BJ (cell line): ENCODE measurements at places on chromosomes 7 and 10.

- DNase-seq: no peak
Observed at GRCh38 chr7:90709501-90710465, 113.7 kb downstream of the CDK14 start.

DNA sequence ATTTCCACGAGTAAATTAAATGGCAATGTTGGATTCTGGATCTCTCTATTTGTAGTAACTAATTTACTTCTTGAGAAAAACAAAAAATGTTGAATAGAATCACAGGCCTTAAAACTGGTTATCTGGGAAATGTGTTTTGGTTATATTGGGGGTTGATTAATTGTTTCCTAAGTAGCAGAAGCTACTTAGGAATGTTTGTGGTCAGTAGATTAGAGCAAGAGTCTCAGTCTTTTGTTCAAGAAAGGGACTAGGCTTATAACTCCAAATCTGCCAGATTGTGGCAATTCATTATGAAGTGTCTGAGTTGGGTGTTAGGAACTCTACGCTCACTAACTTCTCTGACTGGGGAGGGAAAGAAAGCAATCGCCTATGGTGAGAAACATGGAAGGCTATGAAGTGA, 244.3 kb upstream of the PHYHIPL start:
- DNase-seq: no peak

DNA sequence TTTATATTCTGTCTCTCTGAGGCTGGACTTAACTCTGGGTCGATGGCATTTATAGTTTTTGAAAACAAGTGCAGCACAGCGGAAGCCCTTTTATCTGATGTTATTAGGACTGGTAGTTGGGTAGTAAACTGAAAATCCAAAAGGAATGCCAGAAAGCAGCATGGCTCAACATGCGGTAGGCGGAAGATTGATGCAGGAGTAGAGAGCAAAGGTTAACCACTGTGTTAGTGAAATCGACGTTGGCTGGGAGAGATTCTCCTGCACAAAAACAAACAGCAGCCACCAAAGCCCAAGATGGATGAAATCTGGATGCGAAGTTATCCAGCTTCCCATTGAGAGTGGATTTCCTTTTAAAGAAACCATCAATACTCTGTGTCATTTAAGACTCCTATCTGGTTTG, 54.5 kb upstream of the EMX2 start:
- DNase-seq: no peak

- no peak for DNase-seq
Observed at GRCh38 chr10:124072106-124072505, 21.3 kb downstream of the CHST15 start.

GRCh38 chr7:135317676-135318325, 84.2 kb downstream of the STRA8 start:
- DNase-seq: no peak

GRCh38 chr7:139034855-139035585, 822 bp downstream of the ZC3HAV1L start:
- no peak for DNase-seq

- no peak for DNase-seq
Observed at GRCh38 chr10:70666960-70667798, 5.1 kb upstream of the ADAMTS14 start.

DNA sequence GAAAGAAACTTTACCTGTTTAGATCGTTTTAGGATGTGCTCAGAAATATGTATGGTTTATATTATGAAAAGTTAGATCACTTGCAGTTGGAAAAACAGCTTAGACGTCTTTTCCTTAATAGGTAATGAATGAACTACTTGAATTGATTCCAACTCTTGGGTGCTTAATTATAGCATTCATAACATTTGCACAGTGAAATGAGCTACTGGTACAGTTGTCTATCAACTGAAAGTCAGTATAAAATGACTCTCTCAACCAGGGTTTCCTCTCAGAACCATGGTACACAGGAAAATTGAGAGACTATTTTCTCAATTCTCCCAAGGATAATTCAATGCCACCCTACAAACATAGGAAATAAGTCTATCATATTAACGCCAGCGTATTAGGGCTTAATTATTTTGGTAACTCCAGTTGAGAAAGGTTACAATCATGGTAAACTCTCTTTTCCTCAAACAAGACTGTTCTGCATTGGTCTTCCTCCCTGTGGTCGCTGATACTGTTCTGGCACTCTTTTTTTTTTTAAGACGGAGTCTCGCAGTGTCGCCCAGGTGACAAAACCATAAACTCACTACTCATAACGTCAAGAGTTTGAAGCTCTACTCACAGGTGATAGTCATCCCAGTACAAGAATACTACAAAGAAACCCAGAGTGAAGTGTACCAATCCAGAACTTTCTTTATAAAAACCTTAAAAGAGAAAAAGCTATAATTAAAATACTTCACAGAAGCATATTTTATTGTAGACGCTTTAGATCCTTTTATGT, 2.0 kb downstream of the ANLN start:
- no peak for DNase-seq

- no peak for DNase-seq
Observed at GRCh38 chr7:154698726-154699291, 304.1 kb downstream of the PAXIP1 start.

GRCh38 chr10:114767101-114767985, 54.2 kb upstream of the FHIP2A start:
- DNase-seq: no peak

- DNase-seq: no peak
Observed at GRCh38 chr7:31493714-31494181, 20.1 kb upstream of the ITPRID1 start.

DNA sequence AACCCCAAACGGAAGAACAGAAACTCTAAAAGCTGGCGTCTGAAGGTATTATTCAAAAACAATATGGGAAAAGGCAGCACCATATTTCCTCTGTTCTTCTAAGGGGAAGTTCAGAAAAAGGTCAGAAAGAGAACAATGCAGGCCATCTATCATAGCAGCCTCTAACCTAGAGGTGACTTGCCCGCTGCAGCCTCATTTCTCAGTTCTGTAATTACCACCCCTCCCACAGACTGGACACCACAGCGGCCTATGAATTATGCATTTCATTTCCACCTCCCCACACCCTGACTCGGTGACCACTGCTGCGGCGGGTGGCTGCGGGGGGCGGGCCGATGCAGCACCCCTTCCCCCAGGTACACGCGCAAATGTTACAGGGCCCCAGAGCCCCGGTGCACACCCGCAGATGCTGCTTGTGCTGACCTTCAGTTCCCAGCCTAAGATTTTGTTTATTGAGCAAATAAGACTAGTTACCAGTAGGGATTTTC, 125.5 kb downstream of the CLEC2L start:
- DNase-seq: no peak

DNA sequence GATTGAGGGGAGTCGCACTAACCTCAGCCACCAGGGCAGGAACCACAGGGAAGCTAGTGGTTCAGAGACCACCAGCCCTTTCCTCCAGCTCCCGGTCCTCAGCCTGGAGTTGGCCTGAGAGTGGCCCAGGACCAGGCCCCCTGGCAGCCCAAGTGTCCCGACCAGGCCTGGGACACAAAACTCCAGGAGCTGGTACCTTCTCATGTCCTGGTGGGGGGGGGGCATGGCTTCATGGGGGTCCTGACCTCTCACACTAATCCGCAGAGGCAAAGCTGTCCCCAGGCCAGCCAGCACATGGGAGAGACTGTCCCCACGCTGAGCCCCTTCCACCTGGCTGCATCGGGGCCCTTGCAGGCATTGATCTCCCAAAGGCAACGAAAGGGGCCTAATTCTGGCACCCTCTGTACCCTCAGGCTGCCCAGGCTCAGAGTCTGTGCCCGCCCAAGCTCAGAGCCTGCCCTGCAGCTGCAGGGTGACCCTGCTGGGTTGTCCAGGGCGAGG, 28.2 kb downstream of the GPRIN2 start:
- DNase-seq: no peak

- DNase-seq: no peak
Observed at GRCh38 chr7:23211589-23211988, 29.7 kb downstream of the NUP42 start.

- no peak for DNase-seq
Observed at GRCh38 chr7:5693529-5693928, 87.9 kb downstream of the RNF216 start.

DNA sequence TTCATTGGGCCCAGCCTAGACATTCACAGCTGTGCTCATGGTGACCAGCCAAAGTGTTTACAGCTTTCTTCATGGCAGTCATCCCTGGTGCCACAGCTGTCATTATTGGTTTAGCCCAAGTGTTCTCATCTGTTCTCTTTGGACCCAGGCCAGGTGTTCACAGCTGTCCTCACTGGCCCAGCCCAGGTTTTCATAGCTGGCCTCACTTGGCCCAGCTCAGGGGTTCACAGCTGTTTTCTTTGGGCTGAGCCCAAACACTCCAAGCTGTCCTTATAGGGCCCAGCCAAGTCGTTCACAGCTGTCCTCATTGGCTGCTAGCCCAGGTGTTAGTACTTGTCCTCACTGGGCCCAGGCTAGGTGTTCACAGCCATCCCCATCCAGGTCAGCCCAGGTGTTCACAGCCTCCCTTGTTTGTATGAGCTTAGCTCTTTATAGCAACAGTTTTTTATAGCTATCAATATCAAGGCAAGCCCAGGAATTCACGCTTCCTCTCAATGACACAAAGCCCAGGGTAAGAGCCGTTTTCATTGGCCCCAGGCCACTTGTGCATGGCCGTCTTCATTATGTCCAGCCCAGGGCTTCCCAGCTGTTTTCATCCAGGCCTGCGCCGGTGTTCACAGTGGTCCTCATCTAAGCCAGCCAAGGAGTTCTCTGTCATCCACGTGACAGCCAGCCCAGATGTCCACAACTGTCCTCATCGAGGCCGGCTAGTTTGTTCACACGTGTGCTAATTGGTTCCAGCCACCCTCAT, 11.6 kb downstream of the FRG2B start:
- DNase-seq: no peak

DNA sequence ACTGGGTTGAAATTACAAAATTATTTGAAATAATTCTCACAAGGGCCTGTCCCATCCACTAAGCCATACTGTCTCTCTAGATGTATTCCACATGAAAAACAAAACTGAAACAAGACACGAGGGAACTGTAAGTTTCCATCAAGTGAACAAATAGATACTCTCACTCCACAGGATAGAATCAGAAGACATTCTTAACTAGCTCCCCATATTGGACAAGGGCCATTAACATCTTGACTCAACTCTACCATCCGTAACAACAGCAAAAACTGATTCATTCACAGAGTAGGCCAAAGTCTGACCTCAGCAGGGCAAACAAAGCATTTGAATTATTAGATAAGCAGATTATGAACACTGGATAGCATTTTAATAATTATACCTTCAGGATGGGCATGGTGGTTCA, 29.1 kb downstream of the UBE2H start:
- DNase-seq: peak; percentile 46

DNA sequence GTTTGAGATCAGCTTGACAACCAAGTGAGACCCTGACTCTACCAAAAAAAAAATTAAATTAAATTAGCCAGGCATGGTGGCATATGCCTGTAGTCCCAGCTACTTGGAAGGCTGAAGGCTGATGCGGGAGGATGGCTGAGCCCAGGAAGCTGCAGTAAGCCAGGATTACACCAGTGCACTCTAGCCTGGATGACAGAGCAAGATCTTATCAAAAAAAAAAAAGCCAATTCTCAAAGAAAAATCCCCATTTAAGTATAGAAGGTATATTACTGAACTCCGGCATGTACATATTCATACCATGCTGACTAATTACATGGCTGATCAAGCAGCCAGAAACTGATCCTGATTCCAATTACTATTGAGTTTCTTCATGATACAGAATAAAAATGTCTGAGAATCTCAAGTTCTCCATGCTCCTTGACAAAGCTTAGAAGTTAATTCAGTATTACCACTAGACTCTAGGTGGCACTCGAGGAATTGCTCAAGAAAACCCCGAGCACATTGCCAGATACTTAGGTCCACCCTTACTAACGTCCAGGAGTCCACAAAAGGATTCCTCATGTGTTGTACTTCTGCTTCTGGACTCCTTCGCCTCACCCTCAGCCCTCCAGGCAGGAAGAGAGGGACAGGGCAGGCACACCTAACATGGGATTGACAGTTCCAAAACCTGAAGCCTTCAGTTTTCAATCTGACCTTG, 148.9 kb downstream of the PARD3 start:
- peak; percentile 60 for DNase-seq

GRCh38 chr10:110762109-110762848, 109.4 kb upstream of the PDCD4 start:
- DNase-seq: no peak

DNA sequence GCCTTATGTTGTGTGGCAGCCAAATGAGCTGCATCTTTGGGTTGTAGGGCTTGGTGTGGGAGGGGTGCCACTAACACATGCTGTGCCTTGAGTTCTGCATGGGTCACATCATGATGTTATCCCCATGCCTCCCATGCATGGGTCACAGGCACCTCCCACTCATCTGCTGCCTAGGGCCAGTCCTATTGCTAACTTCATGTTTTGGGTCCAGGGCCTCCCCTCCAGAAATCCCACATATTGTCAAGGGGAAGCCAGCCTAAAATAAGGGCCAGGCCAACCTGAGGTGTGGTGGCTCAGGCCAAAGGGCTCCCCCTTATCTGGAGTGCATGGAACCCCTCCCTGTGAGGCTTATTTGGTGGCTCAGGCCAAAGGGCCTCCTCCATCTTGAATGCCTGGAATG, 299.0 kb downstream of the RPS24 start:
- DNase-seq: no peak

DNA sequence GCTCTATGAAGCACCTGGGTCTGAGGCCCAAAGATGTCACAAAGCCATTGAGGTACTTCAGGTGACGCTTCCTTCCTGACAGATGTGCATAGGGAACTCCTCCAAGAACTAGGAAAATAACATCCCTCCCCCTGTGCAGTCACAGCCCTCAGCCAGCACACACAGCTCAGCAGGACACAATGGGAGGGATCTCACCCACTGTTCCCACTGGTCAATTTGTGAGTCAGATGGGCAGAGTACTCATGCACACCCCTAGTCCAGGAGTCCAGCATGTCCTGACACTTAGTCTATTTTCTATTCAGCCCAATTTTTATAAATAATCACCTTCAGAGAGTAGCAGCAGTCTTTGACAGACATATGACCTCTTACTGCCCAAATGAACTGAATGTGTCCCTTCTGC, 60.7 kb upstream of the PFKP start:
- no peak for DNase-seq

- no peak for DNase-seq
Observed at GRCh38 chr10:72219235-72219814, 3.2 kb upstream of the ASCC1 start.

DNA sequence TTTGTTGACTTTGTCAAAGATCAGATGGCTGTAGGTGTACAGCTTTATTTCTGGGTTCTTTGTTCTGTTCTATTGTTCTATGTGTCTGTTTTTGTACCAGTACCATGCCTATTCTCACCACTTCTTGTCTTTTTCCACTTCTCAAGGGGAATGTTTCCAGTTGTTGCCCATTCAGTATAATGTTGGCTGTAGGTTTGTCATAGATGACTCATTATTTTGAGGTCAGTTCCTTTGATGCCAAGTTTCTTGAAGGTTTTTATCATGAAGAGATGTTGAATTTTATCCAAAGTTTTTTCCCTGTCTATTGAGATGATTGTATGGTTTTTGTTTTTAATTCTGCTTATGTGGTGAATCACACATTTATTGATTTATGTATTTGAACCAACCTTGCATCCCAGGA, 216.7 kb upstream of the RNF32 start:
- no peak for DNase-seq

DNA sequence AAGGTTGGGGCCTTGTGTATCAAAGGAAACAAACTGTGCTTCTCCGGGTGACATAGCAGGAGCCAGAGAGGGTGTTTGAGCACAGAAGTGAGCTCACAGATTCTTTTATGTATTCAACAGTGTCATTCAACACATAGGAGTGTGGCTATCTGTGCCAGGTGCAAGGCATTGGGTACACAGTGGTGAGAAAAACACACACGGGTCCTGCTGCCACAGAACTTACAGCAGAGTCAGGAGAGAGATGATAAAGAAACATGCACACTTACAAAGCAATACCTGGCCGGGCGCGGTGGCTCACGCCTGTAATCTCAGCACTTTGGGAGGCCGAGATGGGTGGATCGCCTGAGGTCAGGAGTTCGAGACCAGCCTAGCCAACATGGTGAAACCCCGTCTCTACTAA, 16.3 kb upstream of the ECHDC3 start:
- no peak for DNase-seq
